ENCODE measurements at places on chromosomes 12 and 14.

DNA sequence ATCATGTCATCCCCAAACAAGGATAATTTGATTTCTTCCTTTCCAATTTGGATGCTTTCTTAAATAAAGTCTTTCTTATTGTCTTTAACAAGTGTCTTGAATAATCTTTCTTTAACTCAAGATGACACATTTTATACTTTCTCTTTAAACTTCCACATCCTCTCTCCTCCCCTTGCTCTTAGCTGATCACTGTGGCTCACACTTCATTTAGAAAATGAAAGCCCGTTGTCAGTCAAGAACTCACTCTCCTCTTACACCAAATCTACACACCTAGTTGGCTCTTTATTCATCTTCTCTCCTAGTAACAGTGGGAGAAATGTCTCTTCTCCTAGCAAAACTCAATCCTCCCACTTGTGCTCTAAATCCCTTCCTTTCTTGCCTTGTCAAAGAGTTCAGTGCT, 10.4 kb upstream of the RMST start:
- DNase-seq = no peak

- DNase-seq = no peak
These were observed 1.2 kb downstream of the REM2 start for GRCh38 chr14:22884076-22884737.

- DNase-seq = no peak
These were observed 23.8 kb upstream of the TBC1D30 start for GRCh38 chr12:64800640-64801039.

- no peak for DNase-seq
These were observed 524.4 kb downstream of the MED13L start for GRCh38 chr12:115752913-115753726.

DNA sequence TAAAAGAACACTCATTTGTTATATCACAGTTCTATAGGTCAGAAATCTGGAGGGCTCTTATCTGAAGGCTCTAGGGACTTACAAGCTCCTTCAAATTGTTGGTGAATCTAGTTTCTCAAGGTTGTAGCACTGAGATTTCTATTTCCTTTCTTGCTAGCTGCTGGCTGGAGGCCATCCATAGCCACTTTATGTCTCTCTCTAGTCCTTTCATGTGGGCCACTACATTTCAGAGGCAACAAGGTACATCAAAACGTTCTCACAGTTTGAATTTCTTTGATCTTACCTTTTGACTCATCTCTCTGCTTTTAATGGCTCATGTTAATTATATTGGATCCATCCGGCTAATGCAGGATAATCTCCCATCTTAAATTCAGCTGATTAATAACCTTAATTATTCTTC, 286.8 kb downstream of the DIO2 start:
- DNase-seq = no peak

- DNase-seq = no peak
These were observed 70.4 kb downstream of the CMAS start for GRCh38 chr12:22116376-22116775.

DNA sequence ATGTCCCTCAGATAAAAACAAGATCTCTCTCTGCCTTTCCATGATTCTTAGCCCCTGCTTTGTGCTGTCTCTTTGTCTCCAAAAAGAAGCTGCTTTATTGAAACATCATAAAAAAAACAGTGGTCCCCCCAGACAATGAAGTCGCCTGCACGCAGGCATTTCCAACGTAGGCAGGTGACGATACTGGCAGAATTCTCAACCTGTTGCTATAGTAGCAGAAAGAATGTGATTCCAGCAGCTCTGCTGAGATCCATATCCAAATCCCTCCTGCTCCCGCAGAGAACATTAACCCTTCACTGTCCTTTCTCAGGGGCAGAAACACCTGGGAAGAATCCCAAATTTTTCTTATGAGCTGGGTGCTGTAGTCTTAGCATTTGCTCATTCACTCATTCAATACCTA, 84.8 kb downstream of the STON2 start:
- DNase-seq = no peak

GRCh38 chr12:104446646-104447421, 9.9 kb upstream of the CHST11 start:
- DNase-seq = no peak

DNA sequence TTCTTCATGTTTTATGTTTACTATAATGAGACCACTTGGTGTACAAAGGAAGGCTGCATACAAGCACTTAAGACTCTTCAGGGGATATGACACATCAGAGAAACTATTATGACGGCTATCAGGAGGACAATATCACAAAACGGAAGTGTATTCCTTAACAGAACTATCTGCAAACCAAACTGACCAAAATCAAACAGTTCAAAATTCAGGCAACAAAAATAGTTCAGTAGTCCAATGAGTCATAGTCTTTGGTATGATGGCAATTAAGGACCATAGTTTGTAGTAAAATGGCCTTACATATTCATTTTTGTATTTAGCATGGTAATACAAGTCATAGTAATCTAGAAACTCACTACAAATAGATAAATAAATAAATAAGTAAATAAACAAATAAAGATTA, 1638.7 kb upstream of the SEL1L start:
- DNase-seq = no peak

DNA sequence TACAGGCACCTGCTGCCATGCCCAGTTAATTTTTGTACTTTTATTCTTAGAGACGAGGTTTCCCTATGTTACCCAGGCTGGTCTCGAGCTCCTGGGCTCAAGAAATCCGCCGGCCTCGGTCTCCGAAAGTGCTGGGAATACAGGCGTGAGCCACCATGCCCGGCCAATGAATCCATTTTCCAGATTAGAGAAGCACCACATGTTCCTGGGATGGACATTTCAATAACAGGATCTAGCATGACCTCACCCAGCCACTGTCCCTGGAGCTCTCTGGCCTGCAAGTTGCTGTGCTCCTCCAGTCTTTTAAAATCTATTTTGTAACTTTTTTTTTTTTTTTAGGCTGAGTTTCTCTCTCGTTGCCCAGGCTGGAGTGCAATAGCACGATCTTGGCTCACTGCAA, 2.2 kb downstream of the GPR132 start:
- DNase-seq = no peak

DNA sequence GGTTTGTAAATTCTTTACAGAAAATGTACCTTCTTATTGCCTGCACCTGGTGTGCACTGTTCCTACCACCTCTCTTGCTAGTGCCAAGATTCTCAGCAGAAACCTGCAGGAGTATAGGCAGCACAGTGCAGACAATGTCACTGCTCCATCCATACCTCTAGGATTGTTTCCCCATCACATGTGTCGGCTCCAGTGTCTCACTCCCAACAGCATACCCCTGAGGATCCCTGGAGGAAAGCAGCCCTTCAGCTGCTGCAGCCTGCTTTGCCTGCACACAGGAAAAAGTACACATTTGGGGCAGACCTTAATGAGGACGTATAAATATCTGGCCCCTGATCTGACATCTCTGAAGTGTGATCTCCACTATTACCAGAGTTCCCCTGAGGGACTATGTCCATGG, 235.5 kb downstream of the MDGA2 start:
- DNase-seq = no peak

- no peak for DNase-seq
These were observed 53.5 kb downstream of the ADGRD1 start for GRCh38 chr12:131007031-131007739.

GRCh38 chr14:92922883-92923743, at the start of gene CHGA:
Gene CHGA, plus strand, starts transcription at chr14:92923150. Its CDS starts 210 bp downstream, at chr14:92923360.
- DNase-seq = peak; percentile 32

DNA sequence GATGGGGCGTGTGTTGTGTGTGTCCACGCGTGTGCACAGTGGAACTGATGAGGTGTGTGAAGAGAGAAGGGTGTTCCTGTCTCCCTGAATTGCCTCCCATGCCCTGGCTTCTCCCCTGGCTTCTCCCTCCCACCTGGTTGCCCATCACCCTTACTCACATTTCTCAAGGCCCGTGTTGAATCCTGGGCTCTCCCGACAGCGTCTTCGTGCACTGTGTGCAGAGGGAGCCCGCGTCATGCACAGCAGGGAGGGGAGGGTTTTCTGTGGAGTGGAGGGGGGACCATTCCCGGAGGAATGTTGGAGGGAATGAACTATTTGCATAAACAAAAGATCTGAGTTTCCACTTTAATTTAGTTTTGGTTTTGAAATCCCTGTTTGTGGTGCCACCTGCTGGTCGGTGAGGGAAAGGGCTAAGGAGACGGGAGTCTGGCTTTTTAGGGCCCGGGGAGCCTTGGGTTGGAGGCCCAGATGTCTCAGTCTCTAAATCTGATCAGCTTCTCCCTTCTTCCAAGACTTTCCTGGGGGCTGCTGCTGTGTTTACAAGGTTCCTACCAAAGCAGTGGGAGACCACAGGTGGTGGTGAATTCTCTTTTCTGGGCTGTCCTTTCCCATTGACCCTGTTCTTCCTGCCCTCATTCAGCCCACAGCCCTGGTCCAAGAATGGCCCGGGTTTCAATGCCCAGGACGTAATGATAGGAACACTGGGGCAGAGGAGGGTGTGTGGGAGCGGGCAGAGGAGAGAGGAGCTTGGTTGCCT, at the start of gene C1R:
C1R (minus strand) TSS at position 217 of the 757 bp plus-strand sequence; CDS start at position 160, 57 bp downstream.
- DNase-seq = peak; percentile 54

DNA sequence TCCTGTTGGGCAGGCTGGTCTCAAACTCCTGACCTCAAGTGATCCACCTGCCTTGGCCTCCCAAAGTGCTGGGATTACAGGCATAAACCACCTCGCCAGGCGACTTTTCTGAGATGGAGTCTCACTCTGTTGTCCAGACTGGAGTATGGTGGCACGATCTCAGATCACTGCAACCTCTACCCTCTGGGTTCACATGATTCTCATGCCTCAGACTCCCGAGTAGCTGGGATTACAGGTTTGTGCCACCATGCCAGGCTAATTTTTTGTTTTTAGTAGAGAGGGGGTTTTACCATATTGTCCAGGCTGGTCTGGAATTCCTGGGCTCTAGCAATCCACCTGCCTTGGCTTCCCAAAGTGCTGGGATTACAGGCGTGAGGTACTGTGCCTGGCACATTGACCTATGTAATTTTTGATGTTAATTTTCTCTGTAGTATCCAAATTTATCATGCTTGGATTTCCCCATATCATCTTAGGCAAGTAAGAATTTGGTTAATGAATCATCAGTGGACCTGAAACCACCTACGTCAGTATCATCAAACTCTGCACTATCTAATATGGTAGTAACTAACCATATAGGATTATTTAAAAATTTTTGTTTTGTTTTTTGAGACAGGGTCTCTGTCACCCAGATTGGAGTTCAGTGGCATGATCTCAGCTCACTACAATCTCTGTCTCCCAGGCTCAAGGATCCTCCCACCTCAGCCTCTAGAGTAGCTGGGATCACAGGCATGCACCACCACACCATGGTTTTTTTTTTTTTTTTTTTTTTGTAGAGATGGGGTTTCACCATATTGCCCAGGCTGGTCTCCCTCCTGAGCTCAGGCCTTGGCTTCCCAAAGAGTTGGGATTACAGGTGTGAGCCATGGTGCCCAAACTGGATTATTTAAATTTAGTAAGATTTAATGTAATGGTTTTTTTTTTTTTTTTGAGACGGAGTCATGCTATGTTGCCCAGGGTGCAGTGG, 11.9 kb upstream of the ATP5F1B start:
- no peak for DNase-seq

GRCh38 chr14:54928216-54928615, 25.6 kb upstream of the GCH1 start:
- DNase-seq = no peak

DNA sequence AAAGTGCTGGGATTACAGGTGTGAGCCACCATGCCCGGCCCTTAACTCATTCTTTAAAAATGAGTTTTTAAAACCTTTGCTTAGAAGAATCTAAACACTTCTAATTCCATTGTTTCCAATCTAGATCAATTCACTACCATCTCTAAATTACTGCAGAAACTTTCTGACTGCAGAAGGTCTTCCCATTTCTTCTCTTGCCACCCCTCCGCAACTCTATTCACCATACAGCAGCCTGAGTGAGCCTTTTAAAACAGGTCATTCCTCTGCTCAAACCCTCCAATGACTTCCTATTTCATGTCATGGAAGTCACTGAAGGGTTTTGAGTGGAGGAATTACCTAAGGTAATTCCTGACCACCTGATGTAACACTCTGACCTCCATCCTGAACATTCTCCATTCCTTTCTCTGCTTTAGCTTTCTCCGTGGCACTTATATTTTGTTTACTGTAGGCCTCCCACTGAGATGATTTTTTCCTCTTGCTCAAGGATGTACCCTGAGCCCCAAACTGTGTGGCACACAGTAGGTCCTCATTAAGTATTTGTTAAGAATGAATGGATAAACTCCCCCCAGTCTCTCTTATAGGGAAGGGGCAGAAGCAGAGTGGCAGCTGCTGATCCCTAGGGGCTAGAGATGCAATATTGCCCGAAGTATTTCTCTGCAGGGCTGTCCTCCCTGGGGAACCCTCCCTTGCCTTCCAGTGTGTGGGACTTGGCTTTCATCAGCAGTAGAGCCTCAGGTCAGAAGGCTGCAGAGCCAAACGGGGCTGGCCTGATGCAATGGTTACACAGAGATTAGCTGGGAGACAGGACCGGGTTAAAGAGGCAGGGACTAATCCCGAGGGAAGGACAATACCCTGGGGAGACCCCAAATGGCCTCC, 1.2 kb downstream of the DDIT3 start:
- DNase-seq = no peak

All from stimulated activated CD4-positive, alpha-beta T cell treated with anti-CD3 and anti-CD28 coated beads, Interleukin-15, amount 100 ng/mL, for 1 hour (primary cell).